Glutamatergic neuron (in vitro differentiated cells): ENCODE measurements at places on chromosomes 16 and 17. TPM values are rescaled to one million over a fixed set of nuclear protein-coding genes. Genes with fewer than 3 reads are reported as not detected.
A peak's percentile ranks its signal among the peaks of the same experiment; 100 is the strongest.

DNA sequence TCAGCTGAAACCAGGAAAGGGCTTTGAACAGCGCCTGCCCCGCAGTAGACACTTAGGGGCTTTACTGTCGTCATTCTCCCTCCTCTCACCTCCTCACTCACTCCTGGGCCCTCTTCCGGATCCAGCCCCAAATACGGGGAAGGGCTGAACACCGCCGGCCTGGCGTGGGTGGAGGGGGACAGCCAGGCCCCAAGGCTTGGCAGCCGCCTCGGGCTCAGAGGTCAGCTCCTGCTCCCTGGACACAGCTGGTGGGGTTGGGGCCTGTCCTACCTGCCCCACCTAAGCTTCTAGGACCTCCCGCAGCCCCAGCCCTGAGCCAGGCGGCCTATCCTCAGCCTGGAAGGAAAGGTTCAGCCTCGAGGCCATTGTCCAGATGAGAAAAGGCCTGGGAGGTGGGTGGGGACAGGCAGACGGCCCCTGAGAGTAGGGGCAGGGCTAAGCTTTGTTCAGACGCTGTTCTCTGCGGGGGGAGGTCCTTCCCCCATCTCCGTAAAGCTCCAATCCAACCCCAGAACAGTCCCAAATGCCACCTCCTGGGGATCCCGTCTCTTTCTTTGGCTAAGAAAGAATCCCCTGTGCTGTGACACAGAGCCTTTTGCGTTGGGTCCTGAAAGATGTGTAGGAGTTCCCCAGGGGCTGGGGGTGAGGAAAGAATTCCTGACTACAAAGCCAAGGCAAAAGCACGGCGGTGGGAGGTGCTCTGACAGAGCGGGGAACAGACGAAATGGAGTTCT, 881 bp upstream of the LLGL1 start:
- peaks cover 10% of the 10 kb centered on the region for H3K27me3 ChIP-seq
- H3K36me3 ChIP-seq: no peaks in the 10 kb centered on the region
- H3K4me3 ChIP-seq: peak overlapping the region; percentile 96
- H3K4me1 ChIP-seq: peaks cover 23% of the 10 kb centered on the region
- peak overlapping the region; percentile 100 for H3K27ac ChIP-seq

- H3K4me3 ChIP-seq: no peak overlapping the region
- no peaks in the 10 kb centered on the region for H3K36me3 ChIP-seq
- no peak overlapping the region for H3K27ac ChIP-seq
- H3K4me1 ChIP-seq: peaks cover 3% of the 10 kb centered on the region
- no peaks in the 10 kb centered on the region for H3K27me3 ChIP-seq
Observed at GRCh38 chr17:68711858-68712257, 110.7 kb upstream of the FAM20A start.

GPR179 gene
- total RNA-seq: 0.07 TPM

DNA sequence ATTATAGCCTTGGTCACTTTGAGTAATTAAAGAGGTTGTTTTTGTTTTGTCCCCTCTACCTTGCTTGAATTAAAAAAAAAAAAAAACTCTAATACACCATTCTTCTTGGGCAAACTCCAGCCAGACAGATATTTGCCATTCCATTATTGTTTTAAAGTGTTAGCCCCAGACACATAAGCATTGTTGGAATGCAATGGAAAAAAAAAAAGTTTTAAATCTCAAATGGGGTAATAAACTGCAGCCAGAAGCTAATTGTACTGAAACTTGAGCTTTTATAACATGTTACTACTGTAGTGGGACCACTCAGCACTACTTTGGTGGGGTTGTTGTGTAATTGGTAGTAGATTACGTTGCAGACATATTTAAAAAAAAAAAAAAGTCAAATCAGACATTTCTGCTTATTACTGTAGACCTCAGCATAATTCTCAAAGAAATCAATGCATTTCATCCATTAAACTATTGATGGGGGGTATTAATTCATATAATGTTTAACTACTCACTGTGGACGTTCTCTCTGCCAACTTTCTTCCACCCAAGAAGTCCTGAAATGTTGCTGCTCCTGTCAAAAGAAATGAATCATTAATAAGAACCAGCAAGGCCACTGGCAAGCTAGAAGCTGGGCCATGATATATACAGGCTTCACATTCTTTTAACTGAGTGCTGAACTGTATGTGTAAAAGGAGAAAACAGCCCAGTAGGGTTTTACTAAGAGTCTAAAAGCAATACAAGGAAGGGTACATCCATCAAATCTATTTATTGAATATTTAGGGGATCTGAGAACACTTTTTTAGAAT, 626.6 kb upstream of the SOX9 start:
- H3K27me3 ChIP-seq: peaks cover 2% of the 10 kb centered on the region
- no peaks in the 10 kb centered on the region for H3K36me3 ChIP-seq
- no peak for DNase-seq
- H3K4me3 ChIP-seq: no peak overlapping the region
- no peaks in the 10 kb centered on the region for H3K4me1 ChIP-seq
- no peak overlapping the region for H3K27ac ChIP-seq

C17orf113 gene
- 2.4 TPM for total RNA-seq

- H3K4me3 ChIP-seq: peak overlapping the region; percentile 98
- no peak for DNase-seq
- H3K27ac ChIP-seq: peak overlapping the region; percentile 100
Observed at GRCh38 chr17:75979705-75980187, 706 bp downstream of the TEN1 start.

DNA sequence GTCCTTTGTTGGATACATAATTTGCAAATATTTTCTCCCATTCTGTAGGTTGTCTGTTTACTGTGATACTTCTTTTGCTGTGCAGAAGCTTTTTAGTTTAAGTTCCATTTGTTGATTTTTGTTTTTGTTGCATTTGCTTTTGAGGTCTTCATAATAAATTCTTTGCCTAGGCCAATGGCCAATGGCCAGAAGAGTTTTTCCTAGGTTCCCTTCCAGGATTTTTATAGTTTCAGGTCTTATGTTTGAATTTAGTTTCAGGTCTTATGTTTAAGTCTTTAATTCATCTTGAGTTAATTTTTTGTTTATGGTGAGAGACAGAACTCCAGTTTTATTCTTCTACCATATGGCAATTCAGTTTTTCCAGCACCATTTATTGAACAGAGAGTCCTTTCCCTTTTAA, 90.1 kb upstream of the GOT2 start:
- no peak overlapping the region for H3K27ac ChIP-seq
- H3K4me3 ChIP-seq: no peak overlapping the region
- peaks cover 2% of the 10 kb centered on the region for H3K27me3 ChIP-seq
- peaks cover 5% of the 10 kb centered on the region for H3K36me3 ChIP-seq
- H3K4me1 ChIP-seq: no peaks in the 10 kb centered on the region

GRCh38 chr16:51696376-51696775, 545.3 kb upstream of the SALL1 start:
- H3K4me3 ChIP-seq: no peak overlapping the region
- H3K4me1 ChIP-seq: peaks cover 9% of the 10 kb centered on the region
- no peaks in the 10 kb centered on the region for H3K27me3 ChIP-seq
- peaks cover 15% of the 10 kb centered on the region for H3K36me3 ChIP-seq
- H3K27ac ChIP-seq: peak overlapping the region; percentile 80

MYL4 gene
- 7.6 TPM for total RNA-seq

DNA sequence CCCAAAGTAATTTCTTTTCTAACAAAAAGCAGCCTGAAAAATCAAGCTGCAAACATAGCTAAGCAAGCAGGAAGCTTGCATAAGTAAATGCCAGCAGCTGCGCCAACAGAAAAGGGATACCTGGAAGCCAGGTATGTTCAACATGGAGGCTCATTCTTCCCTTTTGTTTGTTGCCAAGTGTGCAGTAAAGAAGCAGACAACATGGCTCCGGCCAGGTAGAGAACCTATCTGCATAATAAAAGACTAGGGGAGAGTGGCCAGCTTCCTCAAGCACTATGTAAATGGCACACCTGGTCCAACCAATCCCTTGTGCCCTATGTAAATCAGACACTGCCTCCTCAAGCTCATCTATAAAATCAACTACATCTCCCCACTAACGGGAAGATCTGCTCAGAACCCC, 1407.0 kb downstream of the CDH11 start:
- H3K27me3 ChIP-seq: no peaks in the 10 kb centered on the region
- no peaks in the 10 kb centered on the region for H3K4me1 ChIP-seq
- no peak overlapping the region for H3K4me3 ChIP-seq

- H3K4me3 ChIP-seq: no peak overlapping the region
- H3K36me3 ChIP-seq: peaks cover 6% of the 10 kb centered on the region
- peaks cover 2% of the 10 kb centered on the region for H3K27me3 ChIP-seq
- no peak overlapping the region for H3K27ac ChIP-seq
Observed at GRCh38 chr16:27303256-27304100, 10.3 kb upstream of the IL4R start.

- H3K4me3 ChIP-seq: no peak overlapping the region
- peaks cover 2% of the 10 kb centered on the region for H3K27me3 ChIP-seq
- peaks cover 2% of the 10 kb centered on the region for H3K4me1 ChIP-seq
- DNase-seq: no peak
- no peak overlapping the region for H3K27ac ChIP-seq
- peaks cover 24% of the 10 kb centered on the region for H3K36me3 ChIP-seq
Observed at GRCh38 chr17:67456889-67457288, 79.8 kb downstream of the PITPNC1 start.

TRPV3 gene
- total RNA-seq: 0.74 TPM

- no peak overlapping the region for H3K27ac ChIP-seq
- peaks cover 18% of the 10 kb centered on the region for H3K27me3 ChIP-seq
- peaks cover 52% of the 10 kb centered on the region for H3K4me1 ChIP-seq
- H3K36me3 ChIP-seq: peaks cover 6% of the 10 kb centered on the region
- no peak overlapping the region for H3K4me3 ChIP-seq
Observed at GRCh38 chr17:29155966-29156338, 24.2 kb downstream of the MYO18A start.

GRCh38 chr17:42060231-42060630, 9.8 kb upstream of the C17orf113 start:
- no peak overlapping the region for H3K4me3 ChIP-seq
- peaks cover 3% of the 10 kb centered on the region for H3K4me1 ChIP-seq
- H3K27me3 ChIP-seq: peaks cover 9% of the 10 kb centered on the region
- H3K27ac ChIP-seq: no peak overlapping the region
- no peak for DNase-seq
- H3K36me3 ChIP-seq: no peaks in the 10 kb centered on the region
